ENCODE measurements at places on chromosomes 12 and 14.

- no peak overlapping the region for H3K27ac ChIP-seq
- DNase-seq: no peak
- no peaks in the 10 kb centered on the region for H3K4me1 ChIP-seq
- no peaks in the 10 kb centered on the region for H3K27me3 ChIP-seq
- H3K36me3 ChIP-seq: no peaks in the 10 kb centered on the region
- H3K4me3 ChIP-seq: no peak overlapping the region
These were observed 185.6 kb downstream of the EPS8 start for GRCh38 chr12:15603474-15604085.

GRCh38 chr12:52903855-52904508, 894 bp downstream of the KRT8 start:
- H3K4me3 ChIP-seq: peak overlapping the region; percentile 38
- H3K27me3 ChIP-seq: no peaks in the 10 kb centered on the region
- peak; percentile 45 for DNase-seq
- H3K27ac ChIP-seq: no peak overlapping the region
- H3K4me1 ChIP-seq: peaks cover 26% of the 10 kb centered on the region

- H3K4me3 ChIP-seq: peak overlapping the region; percentile 41
- peaks cover 50% of the 10 kb centered on the region for H3K36me3 ChIP-seq
- no peaks in the 10 kb centered on the region for H3K27me3 ChIP-seq
These were observed 365 bp upstream of the TPI1 start for GRCh38 chr12:6866920-6867412.

GRCh38 chr12:46825591-46826414, at the start of gene SLC38A4:
Gene SLC38A4 (minus strand): TSS chr12:46825997. CDS start chr12:46793071, 32,926 bp downstream.
- H3K27ac ChIP-seq: no peak within 1 kb of the TSS
- DNase-seq: no peak
- no peak within 1 kb of the TSS for H3K4me3 ChIP-seq
- H3K27me3 ChIP-seq: peaks cover 40% of the 10 kb centered on the region
- H3K4me1 ChIP-seq: no peaks in the 10 kb centered on the region
- no peaks in the 10 kb centered on the region for H3K36me3 ChIP-seq

GRCh38 chr12:60174941-60175340, 579.1 kb downstream of the SLC16A7 start:
- no peaks in the 10 kb centered on the region for H3K4me1 ChIP-seq
- H3K27me3 ChIP-seq: no peaks in the 10 kb centered on the region
- DNase-seq: no peak
- no peaks in the 10 kb centered on the region for H3K36me3 ChIP-seq
- H3K4me3 ChIP-seq: no peak overlapping the region

- peak overlapping the region; percentile 14 for H3K27ac ChIP-seq
- peaks cover 20% of the 10 kb centered on the region for H3K36me3 ChIP-seq
- H3K4me3 ChIP-seq: peak overlapping the region; percentile 53
These were observed 569 bp upstream of the ARHGEF40 start for GRCh38 chr14:21069388-21070082.

- no peak overlapping the region for H3K27ac ChIP-seq
- no peaks in the 10 kb centered on the region for H3K4me1 ChIP-seq
- no peaks in the 10 kb centered on the region for H3K36me3 ChIP-seq
- H3K27me3 ChIP-seq: no peaks in the 10 kb centered on the region
- H3K4me3 ChIP-seq: no peak overlapping the region
- no peak for DNase-seq
These were observed 3.1 kb downstream of the LACRT start for GRCh38 chr12:54631551-54631950.

- peaks cover 96% of the 10 kb centered on the region for H3K36me3 ChIP-seq
- H3K4me1 ChIP-seq: no peaks in the 10 kb centered on the region
- no peak overlapping the region for H3K4me3 ChIP-seq
- H3K27ac ChIP-seq: no peak overlapping the region
- no peak for DNase-seq
These were observed 66.5 kb upstream of the MON2 start for GRCh38 chr12:62400135-62400534.

- no peak overlapping the region for H3K4me3 ChIP-seq
- H3K4me1 ChIP-seq: no peaks in the 10 kb centered on the region
- DNase-seq: no peak
- no peak overlapping the region for H3K27ac ChIP-seq
- no peaks in the 10 kb centered on the region for H3K36me3 ChIP-seq
These were observed 163.9 kb downstream of the ETNK1 start for GRCh38 chr12:22788913-22789312.

- no peaks in the 10 kb centered on the region for H3K36me3 ChIP-seq
- H3K27ac ChIP-seq: no peak overlapping the region
- H3K4me1 ChIP-seq: peaks cover 23% of the 10 kb centered on the region
- no peak overlapping the region for H3K4me3 ChIP-seq
These were observed 2.3 kb upstream of the ACVRL1 start for GRCh38 chr12:51904951-51905470.

DNA sequence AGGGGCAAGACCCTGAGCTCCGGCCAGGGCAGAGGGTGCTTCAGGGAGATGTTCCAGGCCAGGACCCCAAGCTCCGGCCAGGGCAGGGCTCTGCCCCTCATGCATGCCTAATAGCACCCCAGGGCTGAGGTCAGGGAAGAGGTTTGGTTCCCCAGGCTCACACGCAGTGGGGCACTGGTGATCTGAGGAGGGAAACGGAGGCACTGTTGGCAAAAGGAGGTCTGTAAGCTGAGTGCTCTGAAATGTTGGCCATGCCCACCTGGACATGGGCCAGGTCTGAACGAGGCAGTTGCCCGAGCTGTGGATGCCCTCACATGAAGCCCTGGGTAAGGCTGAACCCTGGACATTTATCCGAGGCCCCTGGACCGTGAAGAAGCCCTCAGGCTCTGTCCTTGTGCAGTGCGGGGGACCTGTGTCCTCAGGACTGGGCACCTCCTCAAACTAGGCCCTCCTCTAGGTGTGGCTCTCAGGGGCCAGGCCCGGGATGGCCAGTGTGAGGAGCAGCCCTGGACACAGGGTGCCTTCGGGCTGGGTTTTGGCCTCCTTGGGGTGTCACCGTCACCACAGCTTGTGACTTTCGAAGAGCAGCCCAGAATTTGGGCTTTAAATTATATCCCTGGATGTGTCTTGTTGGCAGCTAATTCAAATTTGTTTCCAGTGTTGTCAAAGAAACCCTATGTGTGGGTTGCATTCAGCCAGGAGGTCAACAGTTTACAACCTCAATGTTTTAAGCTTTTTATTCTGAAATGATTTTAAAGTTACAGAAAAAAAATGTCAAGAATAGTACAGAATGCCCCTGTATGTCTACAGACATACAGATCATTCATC, 66.8 kb downstream of the ADGRD1 start:
- H3K27me3 ChIP-seq: no peaks in the 10 kb centered on the region
- no peak for DNase-seq
- peaks cover 3% of the 10 kb centered on the region for H3K36me3 ChIP-seq
- H3K4me3 ChIP-seq: no peak overlapping the region
- H3K4me1 ChIP-seq: no peaks in the 10 kb centered on the region

- H3K4me1 ChIP-seq: peaks cover 31% of the 10 kb centered on the region
- H3K27ac ChIP-seq: no peak overlapping the region
These were observed 10.3 kb upstream of the GALNT6 start for GRCh38 chr12:51401486-51401885.

DNA sequence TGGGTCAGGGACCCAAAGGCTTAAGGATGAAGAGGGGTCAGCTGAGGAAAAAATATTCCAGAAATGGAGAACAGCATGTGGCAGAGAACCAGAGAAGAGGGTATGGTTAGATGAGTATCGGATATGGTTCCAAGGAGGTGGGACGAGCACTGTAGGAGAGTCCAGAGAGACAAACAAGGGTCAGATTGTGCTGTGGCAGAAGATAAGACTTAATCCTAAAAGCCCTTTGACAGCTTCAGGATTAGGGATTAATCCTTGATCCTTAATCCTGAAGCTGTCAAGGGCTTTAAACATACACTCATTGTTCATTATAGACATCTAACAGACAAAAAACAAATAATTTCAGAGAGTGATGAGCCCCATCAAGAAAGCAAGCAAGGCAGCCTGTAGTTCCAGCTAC, 124.0 kb downstream of the SPTSSA start:
- H3K27ac ChIP-seq: no peak overlapping the region
- H3K4me1 ChIP-seq: peaks cover 12% of the 10 kb centered on the region
- H3K36me3 ChIP-seq: no peaks in the 10 kb centered on the region
- H3K4me3 ChIP-seq: no peak overlapping the region
- no peaks in the 10 kb centered on the region for H3K27me3 ChIP-seq
- no peak for DNase-seq

- H3K36me3 ChIP-seq: no peaks in the 10 kb centered on the region
- no peaks in the 10 kb centered on the region for H3K27me3 ChIP-seq
- DNase-seq: no peak
- H3K4me3 ChIP-seq: no peak overlapping the region
- no peaks in the 10 kb centered on the region for H3K4me1 ChIP-seq
- H3K27ac ChIP-seq: no peak overlapping the region
These were observed 144.4 kb downstream of the SEC23A start for GRCh38 chr14:38958589-38958988.

Data from CD14-positive monocyte (primary cell).